ENCODE measurements at places on chromosomes 11 and 22. TPM values are rescaled to one million over a fixed set of nuclear protein-coding genes. Genes with fewer than 3 reads are reported as not detected.

GRCh38 chr11:40293655-40294348 is 1165.7 kb downstream of the LRRC4C start:
- DNase-seq = peak; percentile 96

DNA sequence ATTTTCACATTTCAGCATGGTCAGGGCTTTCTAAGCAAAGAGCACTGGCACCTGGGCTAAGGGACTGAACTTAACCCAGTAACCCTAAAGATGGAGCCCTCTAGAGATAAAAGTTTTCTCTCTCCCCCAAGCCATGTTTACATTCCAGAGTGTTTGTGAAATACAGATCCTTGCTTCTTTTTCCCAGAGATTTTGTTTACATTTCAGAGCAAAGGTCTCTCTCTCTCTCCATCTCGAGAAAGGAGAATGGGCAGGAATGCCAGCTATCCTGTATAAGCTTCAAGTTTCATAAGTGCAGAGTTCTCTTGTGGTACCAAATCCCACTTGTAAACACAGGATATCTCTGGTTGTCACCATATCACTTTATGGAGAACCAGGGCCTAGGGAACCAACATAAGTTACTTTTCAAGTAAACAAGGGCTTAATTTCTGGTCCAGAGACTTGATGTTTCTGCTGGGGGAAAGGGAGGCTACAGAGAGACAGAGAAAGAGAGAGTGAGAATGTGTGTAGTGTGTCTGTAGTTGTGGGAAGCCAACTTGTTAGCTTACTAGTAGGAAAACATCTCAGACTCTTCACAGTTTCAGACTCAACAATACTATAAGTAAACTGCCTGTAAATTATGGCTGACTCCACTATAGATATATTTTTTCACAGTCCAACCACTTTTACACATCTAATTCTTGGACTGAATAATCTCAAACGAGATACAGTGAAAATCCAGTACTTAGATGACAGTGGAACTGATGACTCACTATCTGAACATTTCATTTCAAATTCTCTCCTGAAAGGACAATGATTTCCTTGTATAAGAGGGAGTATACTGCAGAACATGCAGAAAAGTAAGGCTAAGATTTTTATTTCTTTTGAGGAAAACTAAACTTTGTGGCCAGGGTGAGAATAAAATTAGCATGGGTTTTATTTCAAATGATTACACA is 76.2 kb downstream of the ARHGAP32 start:
- DNase-seq = peak; percentile 49

The DDIAS gene
- total RNA-seq = 2.1 TPM

The MRGPRG gene
- not detected for total RNA-seq

GRCh38 chr11:1843098-1843473 is 4.3 kb downstream of the TNNI2 start:
- DNase-seq = no peak

- peak; percentile 91 for DNase-seq
Measured at GRCh38 chr11:112655371-112655770, 305.8 kb upstream of the NCAM1 start.

- no peak for DNase-seq
Measured at GRCh38 chr11:109752212-109752825, 330.3 kb downstream of the C11orf87 start.

GRCh38 chr22:47888817-47889216 is 1126.4 kb downstream of the TBC1D22A start:
- DNase-seq = no peak

- DNase-seq = no peak
Measured at GRCh38 chr11:30853439-30853838, 267.3 kb upstream of the MPPED2 start.

- DNase-seq = no peak
Measured at GRCh38 chr11:13276454-13276831, 1.1 kb upstream of the BMAL1 start.

DNA sequence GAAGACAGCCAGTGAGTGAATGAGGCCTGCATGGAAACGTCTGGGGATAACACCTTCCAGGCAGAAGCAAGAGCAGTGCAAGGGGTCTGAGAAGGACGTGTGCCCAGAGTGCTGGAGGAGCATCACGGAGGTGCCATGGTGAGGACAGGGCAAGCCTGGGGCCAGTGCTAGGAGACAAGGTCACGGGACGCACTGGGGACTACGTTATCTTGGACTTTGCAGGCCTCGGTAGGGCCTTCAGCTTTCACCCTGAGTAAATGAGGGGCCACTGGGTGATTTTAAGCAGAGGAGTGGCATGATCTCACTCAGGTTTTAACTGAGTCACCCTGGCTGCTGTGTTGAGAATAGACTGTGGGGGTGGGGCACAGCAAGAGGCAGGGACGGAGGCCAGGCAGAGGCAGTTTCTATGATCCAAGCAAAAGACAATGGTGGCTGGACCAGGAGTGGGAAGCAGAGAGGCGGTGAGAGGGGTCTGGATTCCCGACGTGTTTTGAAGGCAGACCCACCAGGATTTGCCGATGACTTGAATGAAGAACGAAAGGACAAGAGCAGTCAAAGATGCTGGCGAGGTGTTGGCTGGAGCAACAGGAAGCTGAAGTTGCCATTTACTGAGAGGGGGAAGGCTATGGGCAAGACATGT is 102.7 kb upstream of the PARVA start:
- DNase-seq = peak; percentile 8

- peak; percentile 26 for DNase-seq
Measured at GRCh38 chr22:28883917-28884746, 760 bp downstream of the ZNRF3 start.

GRCh38 chr11:2099516-2100349 is 39.5 kb downstream of the IGF2 start:
- DNase-seq = peak; percentile 69

- no peak for DNase-seq
Measured at GRCh38 chr22:46148336-46148735, 2.0 kb upstream of the PPARA start.

GRCh38 chr11:69697469-69697843 is 6.4 kb downstream of the FGF19 start:
- no peak for DNase-seq

- DNase-seq = no peak
Measured at GRCh38 chr11:130761560-130762220, 154.6 kb downstream of the SNX19 start.

DNA sequence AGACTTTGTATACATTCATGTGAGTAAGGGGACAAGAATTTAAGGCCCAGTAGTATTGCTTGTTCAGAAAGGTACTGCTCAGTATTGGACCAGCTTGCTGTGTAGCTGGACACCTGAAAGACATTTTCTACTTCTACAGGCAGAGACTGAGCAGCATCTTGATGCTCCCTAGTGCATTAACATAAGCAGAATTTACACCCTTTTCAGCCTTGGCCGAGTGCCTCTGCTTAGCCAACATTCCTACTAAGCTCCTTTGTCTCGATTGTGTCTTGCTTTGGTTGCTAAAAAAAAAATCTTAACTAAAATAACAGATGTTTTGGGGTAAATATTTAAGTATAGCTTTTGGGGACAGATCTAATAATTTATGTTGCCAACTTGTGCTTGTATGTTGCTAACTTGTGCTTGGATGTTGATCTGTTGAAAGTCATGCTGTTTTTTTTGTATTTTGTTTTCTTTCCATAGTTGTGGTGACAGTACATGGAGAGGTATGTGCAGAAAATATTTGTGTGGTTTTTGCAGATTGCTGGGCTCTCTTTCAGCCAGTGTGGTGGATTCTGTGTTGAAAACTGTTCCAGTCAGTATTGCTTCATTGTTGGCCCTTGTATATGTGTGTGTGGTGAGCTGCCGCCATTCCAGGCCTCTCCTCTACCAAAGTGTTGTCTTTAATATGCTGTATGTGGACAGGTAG is 3.7 kb downstream of the PTS start:
- no peak for DNase-seq

- no peak for DNase-seq
Measured at GRCh38 chr11:95531116-95531515, 258.5 kb downstream of the FAM76B start.

The CHRM1 gene
- 1.5 TPM for total RNA-seq

The RSF1 gene
- 110 TPM for total RNA-seq

The TPH1 gene
- 0.74 TPM for total RNA-seq

The USP2 gene
- 4.9 TPM for total RNA-seq

- no peak for DNase-seq
Measured at GRCh38 chr22:41538583-41538982, 5.7 kb downstream of the POLR3H start.

The CCDC34 gene
- total RNA-seq = 4.0 TPM

GRCh38 chr22:23012081-23012622 is 58.2 kb upstream of the GNAZ start:
- DNase-seq = no peak

- no peak for DNase-seq
Measured at GRCh38 chr22:50621948-50622722, 5.8 kb downstream of the ARSA start.

GRCh38 chr11:72009156-72009555 is 10.4 kb downstream of the IL18BP start:
- DNase-seq = peak; percentile 39

GRCh38 chr22:44404341-44405020 is 91.7 kb upstream of the SHISAL1 start:
- DNase-seq = no peak

- peak; percentile 84 for DNase-seq
Measured at GRCh38 chr22:50531962-50532674, 2.3 kb upstream of the TYMP start.

- DNase-seq = no peak
Measured at GRCh38 chr11:127567237-127567932, 566.8 kb upstream of the KIRREL3 start.

DNA sequence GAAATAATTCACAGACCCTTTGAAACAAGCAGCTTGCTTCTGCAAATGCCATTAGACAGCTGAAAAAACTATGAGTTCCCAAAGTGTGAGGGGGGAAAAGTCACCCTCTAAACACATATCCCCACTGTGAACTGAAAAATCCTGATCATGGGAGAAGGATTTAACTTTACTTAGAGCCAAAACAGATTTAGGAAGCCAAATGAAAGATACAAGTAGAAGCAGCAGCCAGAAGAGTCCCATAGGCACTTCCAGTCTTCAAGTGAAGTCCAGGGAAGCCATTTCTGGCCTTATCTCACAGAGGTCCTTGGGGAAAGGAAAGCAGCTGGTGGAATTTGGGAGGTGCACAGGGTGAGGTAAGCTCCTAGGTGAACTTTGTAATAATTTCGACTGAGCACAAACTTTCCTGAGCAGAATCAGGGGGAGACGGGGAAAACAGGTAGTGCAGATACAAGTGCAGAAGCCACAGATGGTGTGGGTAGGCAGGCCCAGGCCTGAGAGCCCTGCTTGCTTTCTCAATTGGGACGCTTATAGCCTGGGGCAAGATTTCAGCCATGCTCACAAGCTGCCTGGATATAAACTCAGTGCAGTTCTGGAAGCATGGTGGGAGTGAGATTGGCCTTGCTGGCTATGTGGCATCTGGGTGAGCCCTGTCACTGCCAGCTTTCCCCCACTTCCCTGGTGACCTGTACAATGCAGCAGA is 44.8 kb downstream of the GAS2 start:
- DNase-seq = no peak

All from lung (tissue), 17 donors.